ENCODE measurements at places on chromosomes 1 and 21.

- no peak for DNase-seq
- H3K27me3 ChIP-seq = no peaks in the 10 kb centered on the region
- H3K4me1 ChIP-seq = no peaks in the 10 kb centered on the region
- no peak overlapping the region for H3K27ac ChIP-seq
- H3K4me3 ChIP-seq = no peak overlapping the region
Observed at GRCh38 chr1:195831789-195832188, 776.5 kb downstream of the KCNT2 start.

DNA sequence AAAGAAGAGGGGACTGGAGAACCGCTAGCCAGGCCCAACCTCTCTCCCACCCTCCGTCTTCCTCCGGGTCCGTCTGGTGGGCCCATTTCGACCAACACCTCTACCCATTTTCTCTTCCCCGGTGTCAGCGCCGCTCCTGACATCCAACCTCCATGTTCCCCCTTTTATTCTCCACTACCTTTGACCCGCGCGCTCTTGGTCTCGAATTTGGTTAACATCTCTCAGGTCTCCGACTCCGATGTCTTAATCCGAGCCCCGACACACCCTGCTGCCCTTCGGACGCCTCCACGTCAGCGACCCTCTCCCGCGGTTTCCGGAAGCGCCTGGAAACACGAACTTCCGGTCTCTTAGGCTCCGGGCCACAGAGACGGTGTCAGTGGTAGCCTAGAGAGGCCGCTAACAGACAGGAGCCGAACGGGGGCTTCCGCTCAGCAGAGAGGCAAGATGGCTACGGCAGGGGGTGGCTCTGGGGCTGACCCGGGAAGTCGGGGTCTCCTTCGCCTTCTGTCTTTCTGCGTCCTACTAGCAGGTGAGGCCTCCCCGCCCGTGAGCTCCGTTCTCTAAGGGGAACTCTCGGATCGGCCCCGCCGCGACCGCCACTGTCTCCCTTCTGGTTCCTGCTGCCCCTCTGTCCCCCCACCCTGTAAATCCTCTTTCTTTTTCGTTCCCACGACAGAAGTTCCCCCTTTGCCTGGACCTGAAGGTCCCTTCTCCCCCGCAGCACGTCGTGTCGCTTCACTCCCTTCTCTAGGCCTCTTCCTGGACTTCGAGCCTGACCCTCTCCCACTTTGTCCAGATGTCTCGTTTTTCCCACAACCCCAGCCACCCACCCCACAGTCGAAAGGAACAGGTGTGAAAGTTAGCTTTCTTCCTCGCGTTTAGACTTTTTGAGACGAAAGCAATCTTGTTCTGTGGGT lies at the start of the genes COPA and NCSTN:
Gene COPA, minus strand, starts transcription at position 298 of the 917 bp plus-strand sequence. Its CDS starts 80 bp downstream, at position 218.
Gene NCSTN, plus strand, starts transcription at position 431 of the 917 bp plus-strand sequence. Its CDS starts 14 bp downstream, at position 445.
- peaks cover 6% of the 10 kb centered on the region for H3K4me1 ChIP-seq
- peak; percentile 91 for DNase-seq
- no peaks in the 10 kb centered on the region for H3K36me3 ChIP-seq

- no peak for DNase-seq
- no peak overlapping the region for H3K4me3 ChIP-seq
- H3K27ac ChIP-seq = no peak overlapping the region
- no peaks in the 10 kb centered on the region for H3K27me3 ChIP-seq
Observed at GRCh38 chr1:19091196-19091953, 118.7 kb downstream of the UBR4 start.

GRCh38 chr21:46459356-46460112 lies 843 bp downstream of the DIP2A start:
- peak overlapping the region; percentile 88 for H3K27ac ChIP-seq
- peak; percentile 29 for DNase-seq

GRCh38 chr1:29985606-29985945 lies 737.8 kb downstream of the MATN1 start:
- no peak for DNase-seq
- no peak overlapping the region for H3K27ac ChIP-seq
- H3K4me3 ChIP-seq = no peak overlapping the region

DNA sequence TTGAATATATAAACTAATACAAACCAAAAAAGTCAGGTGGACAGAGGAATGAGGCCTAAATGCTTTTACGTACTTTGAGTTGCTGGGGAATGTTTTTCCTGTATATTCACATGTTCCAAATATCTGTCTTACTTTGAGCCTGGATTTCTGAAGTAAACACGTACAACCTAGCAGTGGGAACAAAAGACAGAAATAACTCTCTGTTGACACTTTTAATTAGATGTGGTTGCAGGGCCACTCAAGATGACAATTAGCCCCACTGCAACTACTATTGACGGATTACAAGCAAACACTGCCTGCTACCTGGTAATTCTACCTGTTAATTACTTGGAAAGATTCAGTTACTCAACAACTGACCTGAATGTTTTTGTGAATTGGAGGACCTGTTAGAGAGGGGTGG lies 196.9 kb downstream of the TTLL7 start:
- no peak overlapping the region for H3K4me3 ChIP-seq
- no peak overlapping the region for H3K27ac ChIP-seq
- H3K27me3 ChIP-seq = no peaks in the 10 kb centered on the region
- DNase-seq = no peak

DNA sequence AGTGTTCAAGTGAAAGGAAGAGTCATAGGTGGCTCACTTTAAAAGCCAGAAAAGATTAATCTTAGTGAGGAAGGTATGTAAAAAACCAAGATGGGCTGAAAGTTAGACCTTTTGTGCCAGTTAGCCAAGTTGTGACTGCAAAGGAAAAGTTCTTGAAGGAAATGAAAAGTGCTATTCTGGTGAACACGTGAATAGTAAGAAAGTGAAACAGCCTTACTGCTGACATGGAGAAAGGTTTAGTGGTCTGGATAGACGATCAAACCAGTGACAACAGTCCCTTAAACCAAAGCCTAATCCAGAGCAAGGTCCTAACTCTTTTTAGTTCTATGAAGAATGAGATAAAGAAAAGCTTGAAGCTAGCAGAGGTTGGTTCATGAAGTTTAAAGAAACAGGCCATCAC lies 106.4 kb downstream of the CTH start:
- no peak for DNase-seq
- no peaks in the 10 kb centered on the region for H3K4me1 ChIP-seq
- no peaks in the 10 kb centered on the region for H3K36me3 ChIP-seq

DNA sequence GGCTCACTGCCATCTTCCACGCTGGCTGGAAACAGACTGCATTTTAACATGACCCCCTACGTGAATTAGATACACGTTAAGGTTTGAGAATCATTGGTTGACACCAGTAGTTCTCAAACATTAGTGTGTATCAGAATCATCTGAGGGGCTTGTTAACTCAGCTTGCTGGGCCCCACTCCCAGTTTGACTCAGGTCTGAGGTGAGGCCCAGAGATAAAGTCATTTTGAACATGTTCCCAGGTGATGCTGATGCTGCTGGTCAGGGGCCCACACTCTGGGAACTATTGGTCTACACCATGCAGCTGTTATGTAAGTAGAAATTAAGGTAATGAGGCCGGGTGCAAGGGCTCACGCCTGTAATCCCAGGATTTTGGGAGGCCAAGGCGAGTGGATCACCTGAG lies 1.3 kb downstream of the LSM10 start:
- DNase-seq = no peak
- peaks cover 8% of the 10 kb centered on the region for H3K4me1 ChIP-seq
- H3K27me3 ChIP-seq = no peaks in the 10 kb centered on the region
- H3K36me3 ChIP-seq = no peaks in the 10 kb centered on the region

DNA sequence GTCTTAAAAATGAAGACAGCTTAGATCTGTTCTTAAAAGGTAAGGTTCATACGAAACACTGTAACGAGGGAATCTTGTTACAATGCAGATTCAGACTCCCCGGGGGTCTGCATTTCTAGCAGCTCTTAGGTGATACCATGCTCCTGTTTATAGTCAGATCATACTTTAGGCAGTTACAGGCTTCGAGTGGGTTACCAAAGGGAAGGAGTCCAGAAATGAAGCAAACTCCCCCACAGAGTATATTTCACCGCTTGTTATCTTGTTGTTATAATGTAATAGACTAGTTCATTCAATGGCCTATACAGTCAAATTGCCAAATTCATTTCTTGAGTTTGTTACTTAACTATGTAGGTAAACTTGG lies 601.1 kb downstream of the USP25 start:
- H3K27me3 ChIP-seq = no peaks in the 10 kb centered on the region
- H3K36me3 ChIP-seq = no peaks in the 10 kb centered on the region
- peak overlapping the region; percentile 9 for H3K4me3 ChIP-seq
- no peak for DNase-seq
- H3K27ac ChIP-seq = peak overlapping the region; percentile 88

GRCh38 chr1:155856975-155857930 lies at the start of gene GON4L:
TSS of gene GON4L (minus strand) at chr1:155857214. CDS start at chr1:155853780, 3,434 bp downstream.
- no peaks in the 10 kb centered on the region for H3K27me3 ChIP-seq
- H3K4me1 ChIP-seq = no peaks in the 10 kb centered on the region
- H3K4me3 ChIP-seq = peak within 1 kb of the TSS; percentile 57

DNA sequence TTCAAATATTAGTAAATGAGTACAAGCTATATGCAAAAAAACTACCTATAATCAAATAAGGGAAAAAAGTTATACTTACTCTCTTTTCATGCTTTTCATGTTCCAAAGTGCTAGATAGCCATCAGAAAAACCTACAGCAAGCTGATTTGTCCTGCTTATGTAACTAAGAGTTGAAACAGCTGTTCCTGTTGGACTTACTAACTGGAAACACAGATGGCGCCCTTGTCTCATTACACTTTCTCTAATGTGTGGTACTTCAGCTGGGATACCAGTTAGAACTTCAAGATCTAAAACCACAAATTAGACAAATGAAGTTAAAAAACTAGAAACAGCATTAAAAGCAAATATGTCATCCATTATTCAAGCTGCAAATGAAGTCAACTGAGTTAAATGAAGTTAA lies 24.3 kb downstream of the AHCTF1 start:
- no peak overlapping the region for H3K27ac ChIP-seq
- no peak for DNase-seq
- no peaks in the 10 kb centered on the region for H3K4me1 ChIP-seq
- no peaks in the 10 kb centered on the region for H3K27me3 ChIP-seq
- no peak overlapping the region for H3K4me3 ChIP-seq

- no peak for DNase-seq
- no peak overlapping the region for H3K27ac ChIP-seq
- H3K4me1 ChIP-seq = no peaks in the 10 kb centered on the region
- H3K36me3 ChIP-seq = no peaks in the 10 kb centered on the region
Observed at GRCh38 chr1:160623227-160623633, 23.6 kb downstream of the SLAMF1 start.

All from uterus (tissue), 4 donors.